ENCODE measurements at places on chromosomes 4 and X.

- DNase-seq = no peak
Measured at GRCh38 chr4:139619644-139620043, 46.0 kb upstream of the MGST2 start.

GRCh38 chrX:134847133-134847532 lies 143.7 kb upstream of the SMIM10 start:
- no peak for DNase-seq

DNA sequence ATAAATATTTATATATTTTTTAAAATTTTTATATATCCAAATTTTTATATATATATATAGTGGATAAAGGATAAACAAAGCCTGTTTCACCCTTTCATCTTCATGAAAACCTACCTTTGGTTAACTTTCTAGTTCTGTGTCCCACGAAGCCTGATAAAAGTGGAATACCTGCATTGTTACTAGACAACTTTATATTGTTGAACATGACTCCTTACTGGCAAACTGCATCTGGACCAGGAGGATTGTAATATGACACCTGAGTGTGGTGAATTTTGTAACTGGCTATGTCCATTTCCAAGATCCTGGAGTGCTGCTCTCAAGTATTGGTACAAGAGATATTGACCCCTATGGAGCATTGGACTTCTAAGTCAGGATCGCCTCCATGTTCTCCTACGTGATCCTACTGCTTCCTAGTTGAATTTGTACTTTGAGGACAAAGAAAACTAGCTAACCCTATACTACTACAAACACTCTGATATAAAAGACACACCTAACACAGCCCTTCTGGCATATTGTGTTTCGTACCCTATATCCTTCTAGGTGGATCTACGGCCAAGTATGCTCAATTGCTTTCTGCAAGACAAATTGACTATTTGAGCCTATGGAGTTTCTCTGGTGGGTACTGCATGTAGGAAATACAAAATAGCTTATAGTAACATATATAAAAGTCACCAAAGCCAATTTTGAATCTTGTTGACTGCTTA lies 61.3 kb upstream of the PRRG1 start:
- DNase-seq = no peak

DNA sequence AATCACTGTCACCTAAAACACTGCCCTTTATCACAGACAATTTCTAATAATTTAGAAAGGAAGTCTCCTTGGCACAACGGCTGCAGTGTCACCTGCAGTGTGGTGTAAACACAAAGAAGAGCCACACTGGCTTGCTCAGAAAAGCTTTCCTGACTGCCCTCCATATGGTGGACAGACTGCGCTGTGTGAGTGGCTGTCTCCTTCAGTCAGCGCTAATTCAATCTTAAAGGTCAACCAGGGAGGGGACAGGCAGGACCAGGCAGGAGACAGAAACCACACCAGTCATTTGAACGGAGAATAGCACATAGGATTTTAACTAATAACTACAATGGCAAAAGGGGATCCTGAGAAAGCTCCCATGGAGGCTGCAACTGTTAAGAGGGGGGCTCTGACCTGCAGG lies 132.1 kb downstream of the NSUN7 start:
- DNase-seq = no peak

- no peak for DNase-seq
Measured at GRCh38 chr4:51931461-51931860, 88.5 kb downstream of the DCUN1D4 start.

DNA sequence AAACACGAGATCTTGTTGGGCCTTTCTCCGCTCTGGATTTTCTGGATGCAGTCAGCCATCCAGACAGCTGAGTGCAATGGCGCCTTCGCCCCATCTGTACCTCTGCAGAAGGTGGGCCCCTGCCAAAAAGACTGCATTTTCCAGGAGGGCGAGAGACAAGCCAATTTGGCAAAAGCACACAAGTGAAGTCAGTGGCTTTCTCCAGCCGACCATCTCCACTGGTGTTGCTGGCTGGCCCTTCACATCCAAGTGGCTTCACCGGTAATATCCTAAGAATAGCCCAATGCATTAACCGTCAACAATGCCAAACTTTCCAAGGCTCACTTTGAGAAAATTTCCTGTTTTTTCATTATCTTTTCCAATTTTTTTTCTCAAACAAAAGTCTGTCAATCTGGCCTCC lies 96.2 kb upstream of the MXRA5 start:
- no peak for DNase-seq

- no peak for DNase-seq
Measured at GRCh38 chr4:184420881-184421416, 53.4 kb downstream of the IRF2 start.

- no peak for DNase-seq
Measured at GRCh38 chrX:15217161-15217560, 52.7 kb downstream of the ASB9 start.

DNA sequence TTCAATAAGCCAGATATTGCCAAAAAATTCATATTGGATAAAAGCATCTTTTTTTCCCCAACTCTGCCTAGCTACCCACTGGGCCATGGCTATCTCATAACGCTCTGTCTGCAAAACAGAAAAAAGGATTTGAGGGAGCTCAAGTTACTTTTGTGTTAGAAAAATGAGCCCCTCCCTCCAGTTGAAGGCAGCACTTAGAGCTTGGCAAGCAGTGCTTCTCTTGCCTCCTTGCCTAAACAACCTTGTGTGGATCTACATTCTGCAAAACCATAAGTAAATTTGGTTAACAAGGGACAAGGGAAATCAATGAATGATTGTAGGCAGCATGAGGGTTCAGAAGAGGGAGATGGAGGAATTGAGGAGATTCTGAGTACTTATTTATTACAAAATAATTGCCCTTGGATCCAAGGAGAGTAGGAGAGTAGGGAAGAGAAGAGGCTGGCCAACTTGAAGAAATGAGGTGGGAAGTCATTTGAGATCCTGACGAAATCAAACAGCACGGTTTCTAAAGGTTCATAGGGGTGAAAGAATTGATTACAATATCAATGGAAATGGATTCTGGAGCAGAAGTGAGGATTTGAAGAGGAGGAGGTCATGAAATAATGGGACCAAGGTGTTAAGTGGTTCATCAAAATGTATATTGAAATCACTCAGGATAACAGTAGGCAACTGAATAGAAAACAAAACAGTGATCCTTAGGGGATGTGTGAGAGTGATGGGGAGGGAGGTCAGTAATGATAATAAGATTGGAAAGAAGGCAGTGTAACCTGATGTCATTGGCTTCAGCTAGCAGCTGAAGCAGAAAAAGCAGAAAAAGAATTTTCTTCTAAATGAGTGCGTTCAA lies 434.8 kb upstream of the IGFBP7 start:
- no peak for DNase-seq
